Putamen (tissue), 1 donor: ENCODE measurements at places on chromosomes 5 and 9.

- peak; percentile 33 for DNase-seq
These were observed 71.8 kb upstream of the LRRC70 start for GRCh38 chr5:62506659-62507460.

GRCh38 chr5:147539053-147539452, 29.2 kb upstream of the DPYSL3 start:
- no peak for DNase-seq

- DNase-seq: no peak
These were observed 54.4 kb upstream of the SH3PXD2B start for GRCh38 chr5:172508471-172509404.

DNA sequence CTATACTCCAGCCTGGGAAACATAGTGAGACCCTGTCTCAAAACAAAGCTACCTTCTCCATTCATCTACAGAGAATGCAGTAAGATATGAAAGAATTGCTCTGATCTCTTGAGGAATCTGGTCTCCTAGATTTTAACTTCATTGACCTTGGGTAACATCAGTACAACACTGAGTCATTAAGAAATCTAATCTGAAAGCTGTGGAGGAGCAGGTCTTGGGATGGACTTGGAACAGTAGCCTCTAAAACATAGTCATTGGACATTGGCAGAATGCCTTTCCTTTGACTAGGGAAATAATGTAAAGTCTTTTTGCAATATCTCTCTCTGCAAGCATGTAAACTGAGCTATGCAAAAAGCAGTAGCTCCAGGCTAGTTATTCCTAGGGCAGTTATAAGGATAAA, 58.1 kb downstream of the KCNN2 start:
- DNase-seq: no peak

DNA sequence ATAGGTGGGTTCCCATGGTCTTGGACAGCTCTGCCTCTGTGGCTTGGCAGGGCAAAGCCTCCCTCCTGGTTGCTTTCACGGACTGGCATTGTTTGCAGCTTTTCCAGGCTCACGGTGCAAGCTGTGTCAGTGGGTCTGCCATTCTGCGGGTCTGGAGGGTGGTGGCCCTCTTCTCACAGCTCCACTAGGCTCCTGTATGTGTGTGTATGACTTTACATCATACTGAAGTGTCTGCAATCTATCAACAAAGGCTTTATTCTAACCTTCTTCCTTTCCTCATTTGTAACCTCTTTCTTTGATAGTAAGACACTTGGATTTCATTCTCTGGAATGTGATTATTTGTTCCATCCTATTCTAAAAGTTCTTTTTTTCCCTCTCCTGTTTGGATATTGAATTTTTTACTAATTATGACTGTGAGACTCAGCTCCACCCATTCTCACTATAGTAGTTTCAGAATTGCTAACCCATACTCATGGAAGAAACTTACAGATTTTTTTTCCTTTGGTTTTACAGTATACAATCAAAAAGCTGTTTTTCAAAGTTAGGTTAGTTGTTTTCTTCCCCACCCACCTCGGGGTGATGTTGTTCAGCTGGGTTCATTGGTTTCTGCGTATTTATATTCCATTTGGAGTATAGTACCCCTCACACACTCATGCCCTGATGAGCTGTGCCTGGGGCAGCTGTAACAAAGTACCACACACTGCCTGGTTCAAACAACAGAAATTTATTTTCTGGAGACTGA, 144.6 kb upstream of the OTULINL start:
- no peak for DNase-seq

DNA sequence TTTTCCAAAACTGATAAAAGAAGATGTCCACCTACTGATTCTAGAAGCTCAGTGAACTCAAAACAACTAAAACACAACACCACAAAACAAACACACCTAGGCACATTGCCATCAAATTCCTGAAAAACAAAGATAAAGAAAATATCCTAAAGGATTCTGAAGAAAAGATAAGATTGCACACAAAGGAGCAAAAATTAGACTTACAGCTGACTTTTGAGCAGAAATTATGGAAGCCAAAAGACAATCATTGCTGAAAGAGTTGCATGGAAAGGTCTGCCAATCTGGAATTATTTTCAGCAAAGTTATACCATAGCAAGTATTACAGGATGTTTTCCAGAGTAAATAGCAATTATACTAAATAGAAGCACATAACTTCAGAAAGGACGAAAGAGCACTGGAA, 128.2 kb upstream of the IRX2 start:
- DNase-seq: no peak

DNA sequence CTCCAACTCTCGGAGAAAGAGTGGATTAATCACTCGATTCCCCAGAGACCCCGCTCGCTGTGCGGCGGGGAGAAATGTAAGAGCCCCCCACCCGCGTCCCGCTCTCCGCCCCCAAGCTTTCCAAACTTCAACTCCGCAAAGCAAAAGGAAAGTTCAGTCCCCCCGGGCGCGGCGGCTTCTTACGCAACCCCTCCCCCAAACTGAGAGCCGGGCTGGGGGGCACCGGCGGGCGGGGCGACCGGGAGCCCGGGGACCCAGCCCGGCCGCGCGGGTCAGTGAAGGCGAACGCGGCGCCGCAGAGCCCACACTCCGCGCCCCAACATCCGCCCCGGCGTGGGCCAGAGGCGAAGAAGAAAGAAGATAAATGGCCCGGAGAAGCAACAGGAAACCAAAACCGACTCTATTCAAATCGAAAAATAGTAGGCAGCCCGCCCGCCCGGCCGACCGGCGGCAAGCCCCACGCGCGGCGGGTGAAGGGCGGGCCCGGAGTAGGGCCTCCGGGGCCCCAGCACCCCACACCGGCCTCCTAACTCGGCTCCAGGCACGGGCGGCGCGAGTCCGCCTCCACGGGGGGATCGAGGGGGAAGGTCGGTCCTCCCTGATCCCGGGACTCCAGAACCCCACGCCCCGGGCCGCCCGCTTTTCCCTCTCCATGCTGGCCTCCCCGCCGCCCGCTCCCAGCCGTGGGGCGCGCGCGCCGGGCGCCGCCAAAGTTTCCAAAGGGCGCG, 720 bp downstream of the NOTCH1 start:
- DNase-seq: no peak

DNA sequence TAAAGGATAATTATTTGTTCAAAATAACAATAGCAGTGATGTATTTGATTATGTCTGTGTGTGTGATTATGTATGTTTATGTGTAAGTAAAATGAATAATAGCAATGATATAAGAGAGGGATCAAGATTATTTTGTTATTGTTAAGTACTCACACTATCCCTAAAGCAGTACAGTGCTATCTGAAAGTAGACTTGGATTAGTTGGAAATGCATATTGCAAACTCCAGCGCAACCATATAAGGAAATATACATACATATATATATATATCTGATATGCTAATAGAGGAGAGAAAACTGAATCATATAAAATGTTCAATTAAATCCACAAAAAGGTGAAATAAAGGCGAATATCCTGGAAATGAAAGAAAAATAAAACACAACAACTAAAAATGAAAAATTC, 268.4 kb downstream of the HINT1 start:
- DNase-seq: no peak
